ENCODE measurements at places on chromosomes 12 and 14.

DNA sequence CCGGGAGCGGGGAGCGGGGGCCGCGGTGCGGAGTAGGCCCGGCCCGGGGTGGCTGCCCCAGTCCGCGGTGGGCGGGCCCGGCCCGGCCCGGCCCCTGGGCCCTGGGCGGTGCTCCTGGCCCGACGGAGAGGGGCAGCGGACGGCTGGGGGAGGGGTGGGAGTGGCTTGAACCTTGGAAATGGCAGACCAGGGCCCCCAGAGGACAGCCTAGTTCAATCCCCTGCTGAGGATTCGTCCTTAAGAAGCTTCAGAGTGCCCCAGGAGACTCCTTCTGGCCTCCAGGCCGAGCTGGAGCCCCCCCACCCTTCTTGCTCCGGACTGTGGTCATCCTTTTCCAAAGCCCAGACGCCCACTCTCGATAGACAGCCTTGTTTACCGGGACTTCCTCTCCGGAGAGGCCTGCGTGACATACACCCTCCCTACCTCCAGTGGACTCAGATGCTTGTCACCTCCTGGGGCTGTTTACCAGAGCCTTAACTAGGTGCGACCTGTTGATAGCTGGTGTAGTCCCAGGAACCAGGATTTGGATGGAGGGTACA is 458 bp downstream of the KHNYN start:
- DNase-seq, result peak; percentile 51

DNA sequence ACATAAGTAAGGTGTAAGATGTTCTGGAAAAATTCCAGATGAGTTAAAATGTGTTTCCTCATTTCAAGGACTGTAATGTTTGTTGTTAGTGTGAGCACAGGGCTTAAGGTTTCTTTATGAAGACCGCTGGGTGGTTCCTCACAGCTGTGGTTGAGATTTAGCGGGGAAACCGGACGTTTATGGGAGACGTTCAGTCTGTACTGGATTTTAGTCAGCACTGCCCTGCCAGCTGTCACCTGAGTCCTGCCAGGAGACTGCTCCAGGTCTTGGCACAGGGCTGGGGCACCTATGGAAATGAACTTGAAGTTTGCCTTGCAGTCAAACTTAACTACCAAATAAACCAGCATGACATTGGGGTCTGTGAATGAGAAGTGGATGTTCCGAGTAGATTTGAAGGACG is 555.2 kb downstream of the DIO2 start:
- no peak for DNase-seq

DNA sequence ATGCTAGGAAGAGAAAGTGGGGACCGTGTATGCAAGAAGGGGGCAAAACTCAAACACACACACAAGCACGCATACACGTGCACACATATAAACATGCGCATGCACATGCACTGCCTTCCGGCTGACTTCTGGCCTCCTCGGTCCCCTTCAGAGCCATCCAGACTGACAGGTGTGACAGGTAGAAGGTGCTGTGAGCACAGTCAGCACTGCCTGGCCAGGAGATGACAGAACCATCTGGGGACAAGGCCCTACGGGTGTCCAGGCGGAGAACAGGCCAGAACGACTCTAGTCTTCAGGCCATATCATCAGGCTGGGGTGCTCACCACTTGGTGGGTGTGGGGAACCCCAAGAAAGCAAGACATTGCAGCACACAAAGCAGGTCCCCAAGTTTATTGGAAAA is 7.3 kb downstream of the KRT83 start:
- no peak for DNase-seq

DNA sequence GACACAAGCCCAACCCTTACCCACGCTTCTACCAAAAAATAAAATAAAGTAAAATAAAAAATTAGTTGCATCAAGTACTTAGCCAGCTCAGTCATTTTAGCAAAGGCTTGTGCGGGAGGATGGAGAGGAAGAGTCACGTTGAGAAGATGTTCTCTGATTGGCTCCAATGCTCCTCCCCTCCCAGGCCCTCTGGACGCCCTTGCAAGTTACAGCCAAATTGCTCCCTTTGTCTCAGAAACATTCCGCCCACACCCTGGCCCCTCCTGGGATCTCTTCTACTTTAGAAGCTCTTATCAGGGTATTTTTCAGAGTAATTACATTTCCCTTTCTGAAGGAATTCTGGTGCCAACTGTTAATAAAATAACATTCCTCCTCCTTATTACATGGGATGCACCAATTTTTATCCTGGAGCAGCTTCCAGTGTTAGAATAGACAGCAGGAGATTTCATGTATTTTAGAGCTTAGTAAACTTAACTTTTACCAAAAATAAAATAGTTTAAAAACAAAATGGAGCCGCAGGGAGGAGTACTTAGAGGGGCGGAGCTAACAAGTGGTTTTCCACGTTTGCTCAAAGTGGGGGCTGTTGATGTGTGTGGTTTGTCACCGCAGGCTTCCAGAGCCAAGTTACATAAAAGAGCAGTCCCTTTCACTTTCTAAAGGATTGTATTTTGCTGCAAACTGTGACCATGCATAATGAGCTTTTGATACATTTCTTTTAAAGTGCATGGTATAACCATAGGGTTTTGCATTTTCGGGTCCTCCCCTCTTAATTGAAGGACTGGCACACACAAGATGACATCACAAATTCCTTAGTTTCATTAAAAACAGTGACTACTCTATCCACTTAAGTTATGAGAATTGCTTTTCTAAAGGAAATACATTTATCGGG is 71.7 kb upstream of the RAP1B start:
- DNase-seq, result peak; percentile 57

- DNase-seq, result no peak
Measured at GRCh38 chr12:104565606-104566243, 109.0 kb downstream of the CHST11 start.

DNA sequence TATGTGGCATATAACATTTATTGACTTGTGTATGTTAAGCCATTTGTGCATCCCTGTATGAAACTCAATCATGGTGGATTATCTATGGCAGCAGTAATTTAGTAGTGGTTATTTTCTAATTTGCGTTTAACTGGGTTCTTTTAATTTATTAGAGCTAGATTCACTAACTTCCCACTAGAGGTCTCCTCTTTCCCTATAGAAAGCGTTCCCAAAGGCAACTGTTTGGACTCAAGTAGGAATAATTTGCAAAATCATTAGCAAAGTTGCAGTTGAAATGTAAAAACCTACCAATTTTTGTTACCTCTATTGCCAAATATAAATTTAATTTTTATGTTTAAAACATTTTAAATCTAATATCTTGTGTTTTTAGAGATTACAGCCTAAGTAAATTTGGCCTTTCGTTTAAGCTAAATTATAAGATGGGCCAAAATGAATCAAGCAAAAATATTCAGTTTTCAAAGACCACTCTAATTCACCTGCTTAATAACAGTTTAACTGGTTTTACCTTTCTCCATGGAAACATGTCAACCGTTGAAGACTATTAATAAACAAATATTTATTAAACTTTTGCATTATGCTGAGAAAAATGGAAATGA is 6.0 kb downstream of the DMAC2L start:
- DNase-seq, result no peak

DNA sequence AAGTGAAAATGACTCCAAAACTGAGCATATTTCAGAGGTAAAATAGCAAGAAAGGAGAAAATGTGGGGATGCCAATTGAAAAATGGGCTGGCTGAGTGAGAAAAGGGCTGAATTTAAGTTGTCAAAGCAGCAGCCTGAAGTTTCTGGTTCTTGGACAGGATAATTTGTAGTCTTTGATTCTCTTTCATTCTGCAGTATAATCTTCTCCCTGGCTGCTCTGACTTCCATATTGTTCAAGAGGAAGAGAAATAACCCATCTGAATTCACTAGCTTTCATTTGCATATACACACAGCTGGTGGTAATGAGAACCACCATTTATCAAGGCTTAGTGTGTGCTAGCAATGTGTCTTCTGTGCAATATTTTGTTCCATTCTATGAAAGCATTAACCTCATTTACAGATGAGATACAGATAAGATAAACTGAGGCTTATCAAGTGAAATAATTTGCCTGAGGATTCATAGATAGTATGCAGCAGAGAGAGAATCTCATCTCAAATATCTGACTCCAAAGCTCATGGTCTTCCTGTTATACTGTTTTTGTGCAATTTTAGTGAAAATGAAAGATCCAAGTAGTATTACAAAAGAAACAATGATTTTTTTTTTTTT is 184.2 kb downstream of the TMTC2 start:
- no peak for DNase-seq

GRCh38 chr12:130476451-130477135 is 138.9 kb downstream of the PIWIL1 start:
- DNase-seq, result no peak

DNA sequence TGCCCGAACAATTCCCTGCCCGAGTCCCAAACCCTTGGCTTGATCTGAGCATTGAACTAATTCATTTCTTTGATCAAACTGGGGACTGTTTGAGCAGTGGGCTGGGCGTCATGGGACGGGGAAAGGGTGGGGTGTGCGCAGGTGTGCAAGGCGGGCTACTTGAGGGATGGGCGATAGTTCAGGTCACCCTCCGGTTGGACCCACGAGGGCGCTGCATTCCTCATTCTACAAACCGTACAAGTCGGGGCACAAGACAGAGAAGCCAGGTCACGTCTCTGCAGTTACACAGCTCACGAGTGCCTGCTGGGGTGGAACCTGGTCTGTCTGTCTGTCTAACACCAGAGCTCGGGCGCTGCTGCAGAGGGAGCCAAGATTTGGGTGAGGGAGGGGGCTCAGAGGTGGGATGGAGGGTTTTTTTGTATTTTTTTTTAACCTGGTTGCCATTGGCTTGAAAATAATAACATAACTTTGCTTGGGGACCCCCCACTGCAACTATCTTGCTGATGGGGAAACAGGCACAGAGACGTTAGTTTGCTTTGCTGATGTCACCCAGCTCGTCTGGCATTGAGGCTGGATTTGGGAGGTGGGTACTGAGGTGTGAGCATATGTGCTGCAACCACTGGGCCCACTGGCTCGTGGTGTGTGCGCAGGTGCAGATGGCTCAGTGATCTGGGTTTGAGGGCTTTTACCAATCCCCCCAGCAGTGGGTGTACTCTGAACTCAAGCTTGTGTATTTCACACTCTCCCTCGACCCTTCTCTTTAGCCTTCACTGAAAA is 7.6 kb upstream of the RTL1 start:
- DNase-seq, result no peak

GRCh38 chr14:57848353-57848752 is 17.5 kb downstream of the SLC35F4 start:
- DNase-seq, result no peak

DNA sequence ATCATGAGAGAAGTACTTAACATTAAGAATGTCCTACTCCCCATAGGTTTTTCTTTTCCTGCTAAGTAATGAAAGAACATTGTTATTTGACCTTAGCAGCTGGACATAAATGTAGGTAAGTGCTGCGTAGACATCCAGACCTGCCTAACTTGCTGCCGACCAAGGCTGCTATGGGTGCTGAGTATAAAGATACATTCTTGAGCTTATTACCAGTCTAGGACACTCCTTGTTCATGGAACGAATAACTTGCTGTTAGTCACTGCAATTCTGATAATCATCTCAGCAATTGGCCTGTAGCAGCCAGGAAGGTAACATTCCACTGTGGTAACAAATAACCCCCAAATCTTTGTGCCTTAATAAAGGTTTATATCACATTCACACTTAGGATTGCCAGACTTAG is 478.1 kb downstream of the VRK1 start:
- no peak for DNase-seq

DNA sequence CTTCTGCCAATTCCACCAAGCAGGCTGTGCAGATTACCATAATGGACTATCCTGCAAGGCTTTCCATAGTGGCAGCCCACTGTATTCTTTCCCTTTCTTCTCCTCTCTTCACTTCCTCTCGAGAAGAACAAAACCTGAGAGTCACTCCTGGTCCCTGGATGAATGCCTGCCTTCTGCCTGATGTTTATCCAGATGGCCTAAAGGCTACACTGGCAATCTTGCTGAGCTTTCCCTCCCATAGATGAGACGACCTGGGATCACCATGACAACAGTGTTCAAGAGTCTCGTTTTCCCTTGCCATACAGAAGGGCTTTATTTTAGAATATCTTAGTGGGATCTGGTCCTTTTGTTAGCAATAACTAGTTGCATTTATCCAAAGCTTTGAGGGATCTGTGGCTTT is 142.3 kb downstream of the RTN1 start:
- DNase-seq, result no peak

DNA sequence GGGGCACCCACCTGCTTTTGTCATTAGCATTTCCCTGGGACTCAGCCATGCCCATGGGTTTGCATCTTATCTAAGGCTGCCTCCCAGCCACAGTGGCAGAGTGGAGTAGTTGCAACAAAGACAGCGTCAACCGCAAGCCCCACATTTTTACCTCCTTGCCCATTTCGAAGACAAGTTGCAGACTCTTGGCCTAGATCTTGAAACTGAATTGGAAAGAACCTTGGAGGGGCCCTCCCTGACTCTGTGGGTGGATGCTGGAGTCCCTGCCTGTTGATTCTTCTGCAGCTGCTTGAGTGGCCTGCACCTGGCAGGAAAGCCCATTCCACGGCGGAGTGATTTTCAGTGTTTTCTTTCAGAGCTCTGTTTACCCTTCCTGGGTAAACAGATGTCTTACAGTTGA is 309.0 kb downstream of the VRK1 start:
- no peak for DNase-seq

DNA sequence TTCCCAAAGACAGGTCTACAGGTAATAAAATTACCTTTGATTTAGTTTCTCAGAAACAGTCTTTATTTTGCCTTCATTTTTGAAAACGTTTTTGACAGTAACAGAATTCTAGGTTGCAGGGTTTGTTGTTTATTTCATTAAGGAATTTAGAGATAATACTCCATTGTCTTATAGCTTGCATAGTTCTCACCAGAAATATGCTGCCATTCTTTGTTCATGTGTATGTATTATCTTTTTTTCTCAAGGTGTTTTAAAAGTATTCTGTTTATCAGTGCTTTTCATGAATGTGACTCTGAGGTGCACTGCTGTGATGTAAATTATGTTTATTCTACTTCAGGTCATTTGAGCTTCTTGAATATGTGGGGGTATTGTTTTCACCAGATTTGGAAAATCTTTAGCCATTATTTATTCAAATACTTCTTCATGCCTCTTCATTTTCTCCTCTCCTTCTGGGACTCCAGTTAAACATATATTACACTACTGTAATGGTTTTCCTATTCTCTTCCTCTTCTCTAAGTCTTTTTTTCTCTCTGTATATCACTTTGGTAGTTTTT is 32.7 kb downstream of the ZNF605 start:
- DNase-seq, result no peak

GRCh38 chr14:51004352-51004800 is 60.1 kb upstream of the PYGL start:
- no peak for DNase-seq

DNA sequence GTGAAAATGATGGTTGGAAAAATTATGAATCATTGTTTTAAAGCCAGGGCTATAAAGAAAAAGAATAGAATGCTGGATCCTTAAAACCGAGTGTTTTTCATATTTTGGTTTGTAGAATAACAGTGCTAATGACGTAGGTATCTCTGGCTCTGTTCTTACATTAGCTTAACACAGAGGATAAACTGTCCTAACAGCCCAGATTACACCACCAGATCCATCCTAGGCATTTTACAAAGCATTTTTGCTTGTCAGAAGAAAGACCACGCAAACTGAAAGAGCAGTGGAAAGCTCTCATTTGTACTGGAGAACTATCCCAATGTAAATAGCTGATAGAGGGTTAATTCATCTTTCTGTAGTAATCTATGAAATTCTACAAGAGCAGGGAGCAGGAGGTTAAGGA is 13.6 kb downstream of the IFT81 start:
- DNase-seq, result no peak

- no peak for DNase-seq
Measured at GRCh38 chr14:101115652-101116051, 212.1 kb upstream of the RTL1 start.
